ENCODE measurements at places on chromosomes 5 and 9.
A peak's percentile ranks its signal among the peaks of the same experiment; 100 is the strongest.

DNA sequence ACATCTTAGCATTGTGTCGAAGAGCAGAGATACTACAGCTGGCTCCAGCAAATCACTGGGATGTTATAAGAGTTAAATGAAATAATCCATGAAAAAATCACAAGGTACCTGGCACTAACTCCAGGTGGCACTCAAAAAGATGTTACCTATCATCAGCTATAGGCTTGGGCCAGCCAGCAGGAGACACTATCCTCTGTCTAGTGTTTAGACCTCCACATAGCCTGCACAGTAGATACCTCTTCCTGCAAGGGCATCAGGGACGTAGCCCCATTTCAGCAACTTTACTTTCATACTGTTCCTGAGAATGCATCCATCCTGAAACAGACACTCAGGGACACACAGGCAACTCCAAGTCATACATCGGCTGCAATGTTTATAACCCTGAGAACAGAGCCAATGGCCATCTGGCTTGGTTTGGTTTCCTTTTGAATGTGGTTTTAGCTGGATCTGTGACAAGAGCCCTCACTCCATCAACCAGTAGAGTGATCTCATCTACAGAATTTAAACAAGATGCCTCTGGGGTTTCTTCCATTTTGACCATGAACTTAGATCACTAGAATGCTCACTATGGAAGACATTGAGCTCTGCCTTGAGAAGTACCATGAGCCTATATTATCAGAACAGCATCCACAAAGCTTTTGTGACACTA is 69.9 kb downstream of the TLE1 start:
- no peak for DNase-seq

DNA sequence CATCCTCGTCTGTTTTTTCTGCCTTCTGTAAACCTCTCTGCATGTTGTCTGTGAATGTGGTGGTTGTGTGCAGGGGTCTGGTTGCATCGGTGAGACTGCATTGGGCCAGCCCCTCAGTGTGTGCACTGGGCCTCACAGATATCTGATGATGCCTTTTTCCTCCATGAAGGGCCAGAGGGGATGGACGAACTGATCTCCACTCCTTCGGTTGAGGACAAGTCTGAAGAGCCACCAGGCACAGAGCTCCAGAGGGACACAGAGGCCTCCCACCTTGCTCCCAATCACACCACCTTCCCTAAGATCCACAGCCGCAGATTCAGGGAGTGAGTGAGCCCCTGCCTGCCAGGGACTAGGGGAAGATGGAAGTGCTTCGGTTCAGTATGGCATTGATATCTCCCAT is 31.3 kb downstream of the SECISBP2 start:
- DNase-seq = no peak

DNA sequence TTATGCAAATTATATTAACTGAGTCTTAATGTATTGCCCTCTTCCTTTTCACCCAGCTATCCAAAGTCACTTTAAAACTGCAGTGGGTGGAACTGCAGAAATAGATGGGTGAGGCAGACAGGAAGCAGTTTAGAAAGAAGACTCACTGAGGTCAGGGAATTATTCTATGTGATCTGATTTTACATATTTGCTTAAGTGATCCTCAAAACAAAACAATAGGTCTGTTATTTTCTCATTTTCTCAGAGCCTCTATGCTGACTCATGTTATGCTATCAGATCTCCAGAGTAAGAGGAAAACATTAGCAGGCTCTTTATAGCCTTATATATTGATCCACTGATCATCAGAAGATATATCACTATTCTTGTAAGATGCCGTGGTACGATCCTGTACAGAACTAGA is 63.5 kb downstream of the MRPS27 start:
- DNase-seq = no peak

DNA sequence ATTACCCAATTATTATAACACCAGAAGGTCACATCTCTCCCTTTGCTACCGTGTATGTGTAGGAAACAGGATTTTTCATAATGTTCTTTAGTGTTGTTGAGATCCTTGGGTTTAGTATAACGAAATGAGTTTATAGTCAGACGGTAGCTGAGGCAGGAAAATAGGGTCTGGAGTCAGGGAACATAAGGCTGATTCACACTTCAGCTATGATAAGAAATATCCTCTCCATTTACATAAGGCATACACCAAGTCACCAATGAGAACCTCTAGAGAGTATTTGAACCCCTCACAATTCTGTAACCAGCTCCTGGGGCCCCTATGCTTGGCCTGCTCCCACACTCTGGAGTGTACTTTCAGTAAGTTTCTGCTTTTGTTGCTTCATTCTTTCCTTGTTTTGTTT is 58.9 kb upstream of the ANKH start:
- DNase-seq = no peak

- no peak for DNase-seq
Measured at GRCh38 chr5:35862126-35862525, 5.4 kb downstream of the IL7R start.

DNA sequence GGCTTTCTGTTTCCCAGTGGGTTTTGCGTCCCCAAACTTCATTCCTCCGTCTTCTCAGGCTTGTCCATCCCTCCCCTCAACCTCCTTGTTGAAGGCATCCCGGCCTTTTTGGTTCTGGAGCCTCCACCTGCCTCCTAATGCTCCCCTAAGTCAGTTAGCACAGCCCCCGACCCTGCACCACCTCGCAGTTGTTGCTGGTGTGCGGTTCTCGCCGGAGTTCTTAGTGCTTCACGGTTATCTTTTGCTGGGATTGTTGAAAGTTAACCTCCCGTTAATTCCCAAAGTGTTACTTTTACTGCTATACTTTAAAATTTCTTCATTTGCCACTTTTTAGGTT is 447 bp downstream of the UBLCP1 start:
- no peak for DNase-seq

- no peak for DNase-seq
Measured at GRCh38 chr5:150619359-150620230, 20.9 kb upstream of the SYNPO start.

GRCh38 chr5:123360201-123360571 is 63.0 kb downstream of the CEP120 start:
- DNase-seq = no peak

- DNase-seq = no peak
Measured at GRCh38 chr9:96660692-96661248, 5.7 kb upstream of the PRXL2C start.

DNA sequence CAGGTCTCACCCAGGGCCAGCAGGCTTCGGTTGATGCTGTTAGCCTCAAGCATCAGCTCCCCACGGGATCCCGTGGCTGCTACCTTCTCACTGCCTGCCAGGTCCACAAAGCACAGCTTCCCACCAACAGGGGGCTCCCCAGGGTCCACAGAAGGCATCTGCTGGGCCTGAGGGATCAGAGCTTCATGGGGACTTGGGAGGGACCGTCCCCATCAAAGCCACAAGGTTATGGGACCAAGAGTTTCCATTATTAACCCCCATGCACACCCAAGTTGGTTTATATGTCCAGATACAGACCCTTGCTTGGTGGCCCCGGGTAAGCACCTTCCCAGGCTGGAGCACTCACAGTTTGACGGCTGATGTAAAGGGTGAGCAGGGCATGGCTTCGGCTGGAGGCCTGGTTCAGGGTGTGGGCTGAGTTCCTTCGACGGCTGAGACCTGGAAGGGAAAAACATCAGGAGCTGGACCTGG is 3.0 kb downstream of the KIF12 start:
- no peak for DNase-seq

- no peak for DNase-seq
Measured at GRCh38 chr9:16828340-16829281, 41.9 kb downstream of the BNC2 start.

GRCh38 chr9:84831377-84831776 is 161.8 kb downstream of the NTRK2 start:
- DNase-seq = no peak

DNA sequence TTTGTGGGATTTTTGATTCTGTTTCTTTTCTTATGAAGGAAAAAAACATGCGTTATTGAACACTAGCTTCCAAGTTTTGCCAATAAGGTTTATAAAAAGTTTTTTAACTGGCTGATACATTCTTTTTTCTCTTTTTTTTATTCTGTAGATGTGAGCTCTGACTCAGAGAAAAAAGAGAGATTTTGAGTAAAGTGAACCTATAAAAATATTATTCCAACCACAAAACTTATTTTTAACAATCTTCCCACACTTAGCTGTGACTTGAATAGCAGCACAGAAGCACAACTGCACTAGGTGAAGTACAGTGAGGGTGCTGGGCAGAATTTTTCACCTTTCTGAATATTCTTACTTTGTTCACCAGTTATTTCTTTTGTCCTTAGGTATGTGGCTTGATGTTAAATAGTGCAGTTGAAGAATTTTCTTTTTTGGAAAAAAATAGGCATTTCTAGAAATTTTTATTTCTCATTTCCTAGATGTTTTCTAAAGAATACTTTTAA is 41.6 kb downstream of the CHSY3 start:
- no peak for DNase-seq

DNA sequence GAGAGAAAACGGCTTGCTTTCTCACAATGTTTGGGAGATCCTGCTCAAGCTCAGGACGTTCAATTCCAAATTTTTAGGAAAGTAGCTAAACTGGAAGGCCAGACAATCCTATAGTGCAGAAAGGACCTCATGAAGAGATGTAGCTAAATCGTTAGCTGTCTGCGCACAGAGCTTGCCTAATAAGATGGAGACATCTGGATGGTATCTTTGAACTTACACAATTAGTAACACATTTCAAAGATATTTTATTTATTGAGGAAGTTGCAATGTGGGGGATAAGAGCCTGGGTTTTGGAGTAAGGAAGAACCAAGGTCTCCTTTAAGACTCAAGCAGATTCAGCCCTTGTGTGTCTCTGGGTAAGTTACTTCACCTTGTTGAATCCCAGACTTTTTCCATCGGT is 28.6 kb upstream of the RAB14 start:
- DNase-seq = no peak

DNA sequence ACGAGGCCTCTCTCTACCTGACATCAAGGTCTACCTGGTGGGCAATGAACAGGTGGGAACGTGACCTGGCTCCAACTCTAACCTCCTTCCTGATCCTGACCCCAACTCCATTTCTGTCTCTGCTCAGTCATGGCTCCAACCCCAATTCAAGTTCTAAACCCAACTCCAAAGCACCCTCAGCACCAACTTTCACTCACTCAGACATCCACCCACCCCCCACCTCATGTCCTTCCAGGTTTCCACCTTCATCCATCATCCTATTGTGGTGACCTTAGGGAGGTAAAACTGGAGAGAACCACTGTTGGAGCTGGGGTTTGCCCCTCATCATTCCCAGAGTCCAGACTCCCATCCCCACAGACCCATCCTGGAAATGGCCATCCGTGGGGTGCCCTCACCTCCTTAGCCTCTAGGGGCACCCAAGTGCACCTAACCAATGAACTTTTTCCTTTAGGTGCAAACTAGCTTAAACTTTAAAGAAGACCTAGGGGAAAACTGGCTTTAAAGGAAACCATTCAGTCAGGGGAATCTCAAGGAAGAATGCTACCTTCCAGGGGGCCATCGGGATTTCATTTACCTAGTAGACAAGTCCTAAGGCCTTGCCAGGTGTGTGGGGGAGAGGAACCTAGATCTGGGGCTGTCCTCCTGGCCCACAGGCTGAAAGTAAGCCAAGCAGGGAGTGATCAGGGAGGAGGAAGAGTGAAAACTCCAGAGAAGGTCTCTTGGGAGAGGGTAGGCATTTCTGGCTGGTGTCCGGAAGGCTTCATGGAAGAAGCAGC is 11.3 kb downstream of the RGS14 start:
- peak; percentile 49 for DNase-seq

- no peak for DNase-seq
Measured at GRCh38 chr5:135025730-135026644, 8.0 kb downstream of the PITX1 start.

- DNase-seq = peak; percentile 2
Measured at GRCh38 chr5:114450437-114450836, 88.6 kb downstream of the KCNN2 start.

DNA sequence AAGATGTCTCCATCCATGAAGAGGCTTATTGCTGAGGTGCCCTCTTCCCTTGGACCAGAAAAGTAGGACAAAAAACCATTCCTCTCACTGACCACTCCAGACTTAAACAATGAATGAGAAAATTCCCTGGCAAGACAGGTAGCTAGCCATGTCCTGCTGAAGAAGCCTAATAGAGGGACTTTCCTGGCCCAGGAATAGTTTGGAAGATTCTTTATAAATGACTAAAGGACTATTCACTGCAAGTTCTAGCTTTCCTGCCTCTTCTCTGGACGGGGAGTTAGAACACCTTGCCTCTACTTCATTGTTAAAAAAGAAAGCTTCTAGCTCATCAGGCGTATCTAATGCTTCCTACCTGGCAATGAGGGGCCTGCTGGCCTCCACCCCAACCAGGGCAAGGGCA is 153.6 kb downstream of the NR3C1 start:
- no peak for DNase-seq

GRCh38 chr5:52787600-52788504 is at the start of the genes ITGA1 and PELO:
ITGA1 (plus strand) TSS chr5:52787916; CDS start chr5:52788354, 438 bp downstream.
PELO (plus strand) TSS chr5:52787916; CDS start chr5:52800395, 12,479 bp downstream.
- peak; percentile 68 for DNase-seq

- DNase-seq = peak; percentile 32
Measured at GRCh38 chr5:82356808-82357671, 78.9 kb upstream of the RPS23 start.

DNA sequence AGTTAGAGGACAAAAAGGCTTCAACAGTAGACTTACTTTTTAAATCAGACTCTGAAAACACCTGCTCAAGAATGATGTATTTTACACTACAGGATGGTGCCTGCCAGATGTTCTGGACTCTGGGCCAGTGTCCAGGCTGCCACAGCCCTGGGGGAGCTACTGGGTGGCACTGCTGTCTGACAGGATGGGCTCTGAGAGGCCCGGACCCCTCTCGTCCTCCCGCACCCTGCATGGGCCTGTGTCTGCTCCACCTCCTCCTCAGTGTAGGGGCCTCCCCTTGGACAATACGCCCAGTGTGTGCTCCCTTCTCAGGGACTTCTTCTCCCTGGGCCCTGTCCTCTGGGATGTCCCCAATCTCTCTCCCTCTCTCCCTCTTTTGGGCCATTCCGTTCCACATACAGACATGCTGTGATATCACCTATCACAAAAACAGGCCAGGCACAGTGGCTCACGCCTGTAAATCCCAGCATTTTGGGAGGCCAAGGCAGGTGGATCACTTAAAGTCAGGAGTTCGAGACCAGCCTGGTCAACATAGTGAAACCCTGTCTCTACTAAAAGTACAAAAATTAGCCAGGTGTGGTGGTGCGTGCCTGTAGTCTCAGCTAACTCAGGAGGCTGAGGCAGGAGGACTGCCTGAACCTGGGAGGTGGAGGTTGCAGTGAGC is 23.4 kb downstream of the GFPT2 start:
- DNase-seq = no peak

Data from A549 (cell line).